ENCODE measurements at places on chromosomes 1 and 21.

- DNase-seq: no peak
Measured at GRCh38 chr21:32812035-32812434, 40.5 kb upstream of the PAXBP1 start.

DNA sequence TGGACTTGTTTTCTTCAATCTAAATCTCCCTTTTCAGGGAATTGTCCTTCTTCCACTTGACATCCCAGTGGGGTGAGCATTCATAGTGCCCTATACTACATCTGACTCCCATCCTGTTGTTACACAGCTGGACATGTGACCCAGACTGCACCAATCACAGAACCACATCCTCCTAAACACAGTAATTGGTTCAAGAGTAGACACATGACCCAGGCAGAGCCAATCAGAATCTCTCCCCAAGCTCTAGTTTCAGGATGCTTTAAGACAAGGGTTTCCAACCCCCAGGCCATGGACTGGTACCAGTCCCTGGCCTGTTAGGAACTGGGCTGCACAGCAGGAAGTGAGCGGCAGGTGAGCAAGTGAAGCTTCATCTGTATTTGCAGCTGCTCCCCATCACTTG, 5.6 kb upstream of the DDOST start:
- DNase-seq: peak; percentile 12

DNA sequence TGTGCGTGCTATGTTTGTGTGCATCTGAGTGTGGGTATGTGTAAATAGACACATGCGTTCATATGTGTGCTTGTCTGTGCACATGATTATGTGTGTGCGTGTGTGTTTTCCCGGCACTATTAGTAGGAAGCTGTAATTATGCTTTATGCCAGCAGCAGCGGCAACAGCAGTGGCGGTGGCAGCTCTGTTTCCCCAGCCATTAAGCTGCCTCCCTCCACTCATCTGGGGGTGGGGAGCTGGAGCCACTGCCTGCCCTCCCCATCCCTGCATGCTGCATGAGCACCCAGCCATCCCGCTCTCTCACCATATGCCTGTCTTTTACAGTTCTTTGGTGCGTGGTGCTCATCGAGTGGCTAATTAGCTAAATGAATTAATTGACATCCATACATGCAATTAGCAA, 30.5 kb upstream of the ACOT11 start:
- DNase-seq: no peak

- DNase-seq: no peak
Measured at GRCh38 chr1:230849451-230850224, 18.7 kb downstream of the C1orf198 start.

DNA sequence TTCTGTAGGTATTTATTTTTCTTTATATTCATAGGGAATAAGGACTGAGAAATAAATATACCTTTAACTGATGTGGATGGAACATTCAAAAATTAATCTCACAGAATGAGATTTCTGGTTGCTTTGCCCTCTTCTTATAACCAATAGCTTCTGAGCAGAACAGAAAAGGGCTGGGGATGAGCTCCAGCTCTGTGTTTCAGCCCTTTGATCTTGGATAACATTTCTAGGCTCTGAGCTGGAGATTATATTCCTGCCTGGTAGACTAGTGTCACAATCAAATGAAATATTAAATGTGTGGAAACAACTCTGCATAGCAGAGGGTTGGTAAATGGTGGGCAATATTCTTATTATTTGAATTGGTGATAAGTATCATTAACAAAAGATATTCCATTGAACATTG, 14.6 kb downstream of the MAP3K21 start:
- no peak for DNase-seq

DNA sequence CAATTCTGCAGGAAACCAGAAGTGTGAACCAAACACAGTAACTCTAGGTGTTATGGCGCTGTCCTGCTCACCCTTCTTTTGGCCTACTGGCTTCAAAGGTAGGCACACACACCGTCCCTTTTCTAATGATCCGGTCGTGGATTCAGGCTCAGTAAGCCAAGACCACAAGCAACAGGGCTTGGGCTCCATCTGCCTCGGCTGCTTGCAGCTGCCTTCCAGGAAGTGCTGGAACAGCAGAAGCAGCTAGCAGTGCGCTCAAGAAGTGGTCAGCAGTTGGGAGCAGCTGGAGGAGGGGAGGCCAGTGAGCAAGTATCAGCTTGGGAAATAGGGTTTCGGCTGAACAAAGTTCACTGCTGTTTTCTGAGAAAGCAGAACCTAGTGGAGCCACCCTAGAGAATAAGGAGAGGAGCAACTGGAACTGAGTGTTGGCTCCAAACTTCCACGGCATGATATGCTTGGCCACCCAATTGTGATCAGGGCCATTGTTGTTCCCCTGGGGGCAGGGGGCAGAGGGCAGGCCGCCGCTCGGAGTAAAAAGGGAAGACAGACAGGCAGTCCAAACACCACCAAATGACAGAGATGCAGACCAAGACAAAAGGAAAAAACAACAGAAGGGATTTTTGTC, 173.4 kb downstream of the TOMM20 start:
- peak; percentile 91 for DNase-seq

- peak; percentile 54 for DNase-seq
Measured at GRCh38 chr1:240027059-240027462, 64.6 kb upstream of the FMN2 start.

DNA sequence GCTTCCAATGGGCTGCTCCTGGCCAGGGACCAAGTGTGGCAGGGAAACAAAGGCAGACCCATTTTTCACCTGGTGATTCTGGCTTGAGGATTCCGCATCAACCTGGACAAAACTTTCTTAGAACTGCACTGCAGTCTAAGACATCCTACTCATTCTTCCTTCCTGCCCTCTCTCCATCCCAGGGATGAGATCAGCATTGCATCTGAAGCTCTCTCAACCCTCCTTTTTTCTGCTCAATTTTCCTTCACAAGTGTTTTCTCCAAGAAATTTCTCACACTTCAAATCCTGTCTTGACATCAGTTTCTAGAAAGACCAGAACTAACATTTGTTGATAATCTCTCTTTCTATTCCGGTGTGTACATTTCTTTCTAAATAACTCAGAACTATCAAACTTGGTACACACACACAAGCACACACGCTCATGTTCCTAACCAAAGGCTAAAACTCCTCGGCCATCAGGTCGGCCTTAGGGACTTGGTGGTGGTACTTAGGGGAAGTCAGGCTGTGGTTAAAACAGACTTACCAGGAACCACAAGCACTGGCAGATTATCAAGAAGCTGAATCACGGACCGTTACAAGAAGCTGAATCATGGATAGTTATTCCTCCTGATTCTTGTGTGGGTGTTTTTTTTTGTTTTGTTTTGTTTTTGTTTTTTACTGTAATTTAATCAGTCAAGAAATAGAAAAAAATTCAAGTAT, 21.0 kb upstream of the CXADR start:
- DNase-seq: peak; percentile 70

GRCh38 chr1:98211271-98211845, 290.5 kb upstream of the DPYD start:
- DNase-seq: no peak

DNA sequence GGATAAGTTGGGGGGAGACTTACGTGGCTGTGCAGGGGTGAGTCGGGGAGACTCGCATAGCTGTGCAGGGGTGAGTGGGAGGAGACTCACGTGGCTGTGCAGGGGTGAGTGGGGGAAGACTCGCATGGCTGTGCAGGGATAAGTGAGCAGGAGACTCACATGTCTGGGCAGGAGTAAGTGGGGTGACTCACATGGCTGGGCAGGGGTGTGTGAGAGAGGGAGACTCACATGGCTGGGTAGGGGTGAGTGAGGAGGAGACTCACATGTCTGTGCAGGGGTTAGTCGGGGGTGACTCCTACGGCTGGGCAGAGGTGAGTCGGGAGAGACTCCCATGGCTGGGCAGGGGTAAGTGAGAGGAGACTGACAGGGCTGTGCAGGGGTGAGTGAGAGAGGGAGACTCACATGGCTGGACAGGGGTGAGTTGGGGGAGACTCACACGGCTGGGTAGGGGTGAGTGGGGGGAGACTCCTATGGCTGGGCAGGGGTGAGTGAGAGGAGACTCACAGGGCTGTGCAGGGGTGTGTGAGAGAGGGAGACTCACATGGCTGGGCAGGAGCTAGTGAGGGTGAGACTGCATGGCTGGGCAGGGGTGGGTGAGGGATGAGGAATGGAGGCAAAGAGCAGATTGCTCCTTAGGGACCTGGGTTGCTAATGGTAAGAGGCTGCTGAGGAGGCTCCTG, 56.0 kb upstream of the ABCG1 start:
- no peak for DNase-seq

DNA sequence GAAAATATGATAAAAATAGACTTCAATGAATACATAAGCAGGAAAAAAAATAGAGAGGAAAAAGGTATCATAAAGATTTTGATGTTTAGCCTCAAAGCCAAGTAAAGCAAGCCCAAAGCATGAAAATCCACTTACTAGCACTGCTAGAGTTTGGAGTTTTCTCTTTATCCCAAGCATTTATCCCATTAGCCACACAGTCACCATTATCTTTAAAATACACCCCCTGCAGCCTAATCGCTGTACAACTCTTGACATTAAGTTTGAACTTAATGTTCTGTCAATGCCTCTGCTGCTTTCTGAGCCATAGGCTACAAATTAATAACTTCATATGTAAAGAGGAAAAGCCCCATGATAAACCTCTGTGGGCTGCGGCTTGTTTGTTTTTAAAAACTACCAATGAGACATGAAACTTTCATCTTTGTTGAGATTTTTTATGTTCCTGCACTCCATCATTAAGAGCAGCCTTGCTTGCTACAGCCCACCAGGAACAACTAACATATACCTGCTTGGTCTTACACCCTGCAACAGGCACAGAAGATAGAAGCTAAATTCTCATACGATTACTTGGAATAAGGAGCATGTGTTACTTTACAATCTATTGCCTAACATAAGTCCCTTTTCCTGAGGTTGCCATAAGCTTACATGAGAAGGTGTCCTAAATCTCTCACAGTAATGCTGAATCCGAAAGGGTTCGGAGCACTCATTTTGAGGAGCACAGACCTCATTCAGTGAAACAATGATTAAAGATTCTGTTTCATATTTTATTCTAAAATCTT, 202.4 kb downstream of the SMYD3 start:
- DNase-seq: no peak

DNA sequence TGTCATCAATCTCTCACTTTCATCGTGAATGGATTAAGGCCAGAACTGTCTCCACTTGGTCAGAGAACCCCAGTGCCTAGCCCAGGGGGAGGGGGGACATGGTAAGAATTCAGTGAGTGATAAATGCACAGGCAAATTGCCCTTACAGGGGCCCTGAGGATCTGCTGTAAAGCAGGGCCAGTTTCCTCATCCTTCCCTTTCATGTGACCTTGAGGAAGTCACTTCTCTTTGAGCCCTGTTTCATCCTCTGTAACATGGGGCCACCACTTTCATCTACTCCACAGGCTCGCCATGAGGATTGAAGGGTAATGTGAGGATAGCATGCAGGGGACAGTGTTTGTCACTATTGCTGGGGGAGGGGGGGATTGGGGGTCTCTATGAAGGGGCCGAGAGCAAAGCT, 28.1 kb upstream of the C1QA start:
- no peak for DNase-seq

DNA sequence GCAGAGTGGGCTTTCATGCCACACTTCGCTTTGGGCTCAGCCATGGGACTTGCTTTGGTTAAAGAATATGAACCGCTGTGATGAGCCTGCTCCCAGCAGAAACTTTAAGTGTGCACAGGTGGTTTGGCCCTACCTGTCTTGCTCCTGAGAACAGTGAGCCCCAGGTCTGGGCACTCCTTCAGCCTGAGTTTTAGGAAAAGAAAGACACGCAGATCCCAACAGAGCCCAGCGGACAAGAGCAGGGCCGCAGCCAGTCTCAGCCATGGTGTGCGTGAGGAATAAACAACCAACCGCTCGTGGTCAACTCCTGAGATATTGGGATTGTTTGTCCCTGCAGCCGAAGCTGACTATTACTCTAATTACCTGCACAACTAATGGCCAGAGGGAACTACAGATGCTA, 217.1 kb upstream of the C1orf174 start:
- DNase-seq: no peak

- DNase-seq: no peak
Measured at GRCh38 chr1:2447276-2448097, 28.6 kb upstream of the PLCH2 start.

DNA sequence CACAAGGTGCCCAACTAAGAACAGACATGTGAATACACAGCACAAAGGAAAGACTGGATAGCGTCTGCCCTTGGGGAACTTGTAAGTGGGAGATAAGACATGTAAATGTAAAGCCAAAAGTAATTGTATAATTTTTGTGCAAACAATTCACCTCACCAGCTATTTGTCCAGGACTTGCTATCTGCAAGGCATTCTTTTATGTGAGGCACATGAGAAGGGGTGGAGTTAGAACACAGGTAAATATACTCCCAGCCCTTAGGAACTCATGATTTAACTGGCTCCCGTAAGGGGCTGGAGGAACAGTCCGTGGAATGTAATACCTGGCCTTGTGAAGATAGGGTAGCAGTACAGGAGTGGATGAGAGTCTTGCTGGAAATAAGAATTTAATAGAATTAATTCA, 61.3 kb downstream of the CDK18 start:
- no peak for DNase-seq
